ENCODE measurements at places on chromosomes 16 and 17.

DNA sequence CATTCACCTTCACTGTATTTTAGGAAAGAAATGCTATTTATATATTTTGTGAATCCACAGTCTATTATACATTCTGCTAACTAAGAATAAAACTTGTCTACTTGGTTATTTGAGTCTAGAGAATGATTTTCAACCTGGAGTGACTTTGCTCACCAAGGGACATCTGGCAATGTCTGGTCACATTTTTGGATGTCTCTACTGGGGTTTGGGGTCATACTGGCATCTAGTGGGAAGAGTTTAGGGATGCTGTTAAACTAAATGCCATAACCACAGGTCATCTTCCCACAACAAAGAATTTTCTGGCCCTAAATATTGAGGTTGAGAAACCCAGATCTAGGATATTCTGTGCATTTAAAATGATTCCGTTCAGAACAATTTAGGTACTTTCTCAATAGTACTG is 26.0 kb downstream of the KCNJ16 start:
- DNase-seq, result no peak

GRCh38 chr16:1439058-1439698 is 5.2 kb downstream of the CCDC154 start:
- no peak for DNase-seq

DNA sequence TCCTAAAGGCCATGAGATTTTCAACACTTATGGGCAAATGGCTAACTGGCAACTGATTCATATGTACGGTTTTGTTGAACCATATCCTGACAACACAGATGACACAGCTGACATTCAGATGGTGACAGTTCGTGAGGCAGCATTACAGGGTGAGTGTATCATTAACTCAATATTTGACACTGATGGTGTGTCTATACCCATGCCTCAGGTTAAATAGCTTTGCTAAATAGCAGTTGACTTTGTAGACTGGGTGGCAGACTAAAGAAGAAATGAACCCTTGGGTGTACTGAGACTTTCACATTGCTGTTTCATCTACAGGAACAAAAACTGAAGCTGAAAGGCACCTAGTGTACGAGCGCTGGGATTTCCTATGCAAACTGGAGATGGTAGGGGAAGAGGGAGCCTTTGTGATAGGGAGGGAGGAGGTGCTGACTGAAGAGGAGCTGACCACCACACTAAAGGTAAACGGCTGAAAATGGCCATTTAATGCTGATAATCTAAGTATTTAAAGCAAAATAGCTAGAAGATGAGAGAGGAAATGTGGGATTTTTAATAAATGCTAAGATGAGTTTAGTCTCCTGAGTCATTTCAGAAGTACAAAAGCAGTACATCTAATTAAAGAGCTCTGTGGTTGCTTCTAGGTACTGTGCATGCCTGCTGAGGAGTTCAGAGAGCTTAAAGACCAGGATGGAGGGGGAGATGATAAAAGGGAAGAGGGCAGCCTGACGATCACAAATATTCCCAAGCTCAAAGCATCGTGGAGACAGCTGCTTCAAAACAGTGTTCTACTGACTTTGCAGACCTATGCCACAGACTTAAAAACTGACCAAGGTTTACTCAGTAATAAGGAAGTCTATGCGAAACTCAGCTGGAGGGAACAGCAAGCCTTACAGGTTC is 3.0 kb downstream of the SETD6 start:
- no peak for DNase-seq

GRCh38 chr17:74295625-74296547 is 21.9 kb downstream of the DNAI2 start:
- no peak for DNase-seq

- no peak for DNase-seq
These were observed 9.7 kb upstream of the ARHGAP17 start for GRCh38 chr16:25024900-25025299.

- DNase-seq, result no peak
These were observed 21.9 kb downstream of the ELAC2 start for GRCh38 chr17:12995896-12996295.

All from activated CD8-positive, alpha-beta memory T cell treated with anti-CD3 and anti-CD28 coated beads, Interleukin-2, amount 50 U/mL, for 48 hours (primary cell).